ENCODE measurements at places on chromosomes 7 and 10.

GRCh38 chr10:129049501-129049900 is 417.5 kb upstream of the MGMT start:
- DNase-seq, result no peak

DNA sequence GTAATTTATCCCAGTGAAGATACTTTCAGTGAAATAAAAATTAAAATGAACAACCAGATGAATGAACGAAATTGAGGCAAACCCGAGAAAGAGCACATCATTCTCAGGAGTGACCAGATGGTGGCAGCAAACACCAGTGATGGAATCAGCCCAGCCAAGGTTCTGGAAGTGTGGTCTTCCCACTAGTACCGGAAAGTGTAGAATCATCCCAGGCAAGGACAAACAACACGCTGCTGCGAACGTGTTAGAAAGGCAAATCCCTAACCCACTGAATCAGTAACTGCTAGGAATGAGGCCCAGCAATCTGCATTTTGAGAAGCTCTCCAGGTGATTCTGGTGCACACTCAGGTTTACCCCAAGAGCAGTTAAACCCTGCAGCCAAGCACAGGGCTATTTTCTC is 15.5 kb upstream of the SLC18A3 start:
- DNase-seq, result no peak

- DNase-seq, result no peak
These were observed 39.7 kb downstream of the DLG5 start for GRCh38 chr10:77886795-77887355.

DNA sequence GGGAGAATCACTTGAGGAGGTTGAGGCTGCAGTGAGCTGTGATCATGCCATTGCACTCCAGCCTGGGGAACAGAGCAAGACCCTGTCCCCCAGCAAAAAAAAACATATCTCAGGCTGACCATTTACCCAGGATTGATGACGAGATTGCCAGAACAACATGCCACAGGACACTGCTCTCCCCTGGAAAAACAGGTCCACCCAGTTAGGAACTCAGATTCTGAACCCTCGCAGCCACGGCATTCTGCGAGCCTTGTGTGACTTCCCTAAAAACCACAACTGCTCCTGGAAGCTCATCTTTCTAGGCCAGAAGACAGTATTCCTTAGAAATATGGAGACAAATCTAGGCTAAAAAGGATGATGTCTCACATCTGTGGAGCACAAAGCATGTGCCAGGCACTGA is 42.1 kb upstream of the SH2B2 start:
- DNase-seq, result no peak

- no peak for DNase-seq
These were observed 6.0 kb downstream of the LRRC17 start for GRCh38 chr7:102918845-102919244.

GRCh38 chr10:93376372-93377293 is 105.5 kb downstream of the MYOF start:
- DNase-seq, result peak; percentile 72

DNA sequence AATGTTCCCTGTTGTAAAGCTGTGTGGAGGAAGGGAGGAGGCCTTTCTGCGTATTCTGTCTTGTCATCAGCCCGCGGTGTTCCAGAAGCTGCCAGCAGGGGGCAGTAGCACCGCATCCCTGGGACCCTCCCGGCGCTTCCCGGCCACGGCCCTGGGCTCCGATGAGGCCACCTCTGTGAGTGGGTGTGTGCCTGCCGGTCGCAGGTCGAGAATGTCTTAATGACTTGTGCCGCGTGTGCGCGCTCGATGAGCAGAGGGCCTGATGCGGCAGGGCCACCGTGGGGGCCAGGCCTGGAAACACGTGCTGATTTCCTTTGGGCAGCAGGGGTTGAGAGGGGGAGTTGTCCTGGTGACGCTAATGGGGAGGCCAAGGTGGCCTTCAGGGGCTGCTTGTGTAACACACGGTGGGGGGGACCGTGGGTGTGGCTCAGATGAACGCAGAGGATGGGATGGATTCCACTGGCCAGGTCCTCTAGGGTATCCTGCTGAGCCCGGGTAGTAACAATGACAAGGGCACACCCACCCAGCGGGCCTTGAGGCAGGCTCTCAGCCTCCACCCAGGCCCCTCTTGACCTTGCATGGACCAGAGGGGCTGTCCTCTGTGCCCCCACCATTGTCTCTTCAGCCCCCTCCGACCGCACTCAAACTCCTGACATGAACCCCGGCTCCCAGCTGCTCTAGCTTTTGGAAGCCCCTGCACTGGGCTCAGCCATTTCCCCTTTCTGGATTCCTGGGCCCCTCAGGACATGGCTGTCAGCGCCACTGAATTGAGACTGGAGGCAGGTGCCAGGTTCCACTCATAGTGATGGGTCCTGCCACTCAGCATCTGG is 135.9 kb upstream of the PODXL start:
- DNase-seq, result no peak

All from natural killer cell treated with Interleukin-12 subunit alpha and Interleukin-12 subunit beta and Interleukin-15 and Interleukin-18, amount 100 ng/mL, for 72 hours (primary cell).